ENCODE measurements at places on chromosomes 4 and X. TPM values are rescaled to one million over a fixed set of nuclear protein-coding genes. Genes with fewer than 3 reads are reported as not detected.
A peak's percentile ranks its signal among the peaks of the same experiment; 100 is the strongest.

- no peak for DNase-seq
Observed at GRCh38 chr4:78047366-78047765, 9.8 kb upstream of the FRAS1 start.

DNA sequence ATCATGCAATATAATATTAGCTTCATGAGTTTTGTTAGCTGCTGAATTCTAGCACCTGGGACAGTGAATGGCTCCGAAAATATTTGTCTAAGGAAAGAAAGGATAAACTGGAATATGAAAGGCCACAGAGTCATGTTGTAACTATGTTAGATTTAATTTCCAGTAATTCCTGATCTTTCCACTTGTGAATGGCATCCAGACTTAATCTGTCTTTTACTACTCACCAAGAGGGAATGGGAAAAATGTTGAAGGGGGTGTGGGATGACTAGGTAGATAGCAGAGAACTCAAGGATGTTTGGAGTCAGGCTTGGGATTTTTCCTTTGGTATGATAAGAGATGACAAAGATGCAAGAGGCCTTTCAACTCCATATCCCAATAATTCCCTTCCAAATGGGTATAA, 9.4 kb downstream of the ADH6 start:
- no peak for DNase-seq

GRCh38 chr4:139401368-139401767, 52.6 kb upstream of the RAB33B start:
- no peak for DNase-seq

The TAF7L gene
- not detected for total RNA-seq

DNA sequence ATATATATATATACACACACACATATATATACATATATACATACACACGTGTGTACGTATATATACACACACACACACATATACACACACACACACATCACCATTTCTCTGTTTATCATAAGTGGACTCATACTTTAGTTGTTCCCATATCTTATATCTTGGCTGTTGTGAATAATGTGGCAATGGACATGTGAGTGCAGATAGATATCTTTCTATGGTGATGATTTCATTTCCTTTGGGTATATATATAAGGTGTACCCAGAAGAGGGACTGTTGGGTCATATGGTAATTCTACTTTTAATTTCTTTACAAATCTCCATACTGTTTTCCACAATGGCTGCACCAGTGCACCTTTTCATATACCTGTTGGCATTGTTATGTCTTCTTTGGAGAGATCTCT, 105.9 kb downstream of the LARP1B start:
- DNase-seq: no peak

DNA sequence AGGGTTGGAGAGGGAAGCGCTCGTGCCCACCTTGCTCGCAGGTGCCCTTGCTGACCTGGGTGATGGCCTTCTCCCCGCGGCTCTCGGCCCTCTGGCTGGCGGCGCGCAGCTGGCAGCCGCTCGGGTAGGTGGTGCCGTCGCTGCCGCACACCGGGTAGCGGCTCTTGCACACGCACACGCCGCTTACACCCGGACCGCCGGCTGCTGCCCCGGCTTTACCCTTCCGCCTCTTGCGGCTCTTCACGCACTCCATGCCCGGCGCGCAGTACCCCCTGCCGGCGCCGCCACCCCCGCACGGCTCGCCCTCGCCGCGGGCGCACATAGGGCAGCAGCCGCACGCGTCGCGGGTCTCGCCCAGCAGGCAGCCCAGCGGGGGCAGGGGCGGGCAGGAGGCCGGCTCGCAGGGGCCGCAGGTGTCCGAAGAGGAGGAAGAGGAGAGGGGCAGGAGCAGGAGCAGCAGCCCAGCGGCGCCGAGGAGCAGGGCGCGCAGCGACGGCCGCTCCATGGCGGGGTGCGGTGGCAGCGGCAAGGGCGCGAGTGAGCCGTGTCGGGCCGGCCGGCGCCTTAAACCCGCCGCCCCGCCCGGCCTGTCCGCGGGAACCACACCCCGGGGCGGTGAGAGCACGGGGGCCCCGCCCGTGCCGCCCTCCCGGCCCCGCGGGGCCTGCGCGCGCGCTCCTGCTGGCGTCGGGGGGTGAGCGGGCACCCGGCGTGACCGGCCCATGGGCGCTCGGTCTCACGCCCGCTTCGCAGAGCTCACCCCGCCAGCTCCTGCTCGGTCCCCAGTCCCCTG, at the start of gene IGFBP7:
TSS of gene IGFBP7 (minus strand) at position 539 of the 793 bp plus-strand sequence. CDS start at position 505, 34 bp downstream.
- DNase-seq: peak; percentile 81

DNA sequence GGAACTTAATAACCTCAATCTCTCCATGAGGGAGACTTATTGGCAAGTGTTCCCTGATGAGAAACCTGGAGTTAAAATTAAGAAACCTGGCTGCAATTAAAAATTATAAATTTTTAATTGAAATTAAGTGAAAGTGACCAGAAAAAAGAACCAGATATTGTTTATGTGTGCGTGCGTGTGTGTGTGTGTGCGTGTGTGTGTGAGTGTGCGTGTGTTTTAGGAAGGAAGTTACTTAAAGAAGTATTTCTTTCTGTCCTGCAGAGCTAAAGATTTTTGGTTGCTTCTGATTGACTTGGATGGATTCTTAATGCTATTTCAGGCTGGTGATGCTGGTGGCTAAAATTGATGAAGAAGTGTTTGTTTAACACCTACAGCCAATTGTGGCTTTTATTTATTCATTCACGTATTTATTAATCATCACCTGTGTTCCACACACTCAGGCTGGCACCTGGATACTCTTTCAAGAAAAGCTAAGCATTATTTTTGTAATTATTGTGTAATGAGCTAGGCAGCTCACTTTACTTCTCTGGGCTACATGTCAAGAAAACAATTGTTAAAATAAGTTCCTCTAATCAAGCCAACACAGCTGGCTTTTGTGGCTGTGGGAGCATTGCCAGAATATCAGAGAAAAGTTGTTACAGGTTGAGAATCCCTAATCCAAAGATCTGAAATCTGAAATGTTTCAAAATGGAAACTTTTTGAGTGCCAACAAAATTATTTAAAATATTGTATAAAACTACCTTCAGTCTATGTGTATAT, 68.5 kb downstream of the CEP44 start:
- no peak for DNase-seq

GRCh38 chrX:39773923-39774773, 323.6 kb downstream of the BCOR start:
- DNase-seq: no peak

DNA sequence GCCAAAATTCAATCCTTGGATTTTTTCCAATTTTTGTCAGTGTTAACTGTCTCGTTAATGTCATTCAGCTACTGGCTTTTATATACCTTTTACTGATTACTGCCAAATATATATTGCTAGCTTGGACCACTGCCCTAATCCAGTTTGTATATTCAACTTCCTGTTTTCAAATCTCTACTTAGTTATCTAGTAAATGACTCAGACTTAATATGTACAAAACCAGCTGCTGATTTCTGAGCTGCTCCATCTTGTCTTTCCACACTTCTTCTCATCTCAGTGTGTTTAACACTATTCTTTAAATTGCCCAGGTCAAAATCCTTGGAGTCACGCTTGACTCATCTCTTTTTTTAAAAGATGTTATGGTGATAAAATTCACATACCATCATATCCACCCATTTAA, 1196.7 kb downstream of the RAPGEF2 start:
- DNase-seq: no peak

DNA sequence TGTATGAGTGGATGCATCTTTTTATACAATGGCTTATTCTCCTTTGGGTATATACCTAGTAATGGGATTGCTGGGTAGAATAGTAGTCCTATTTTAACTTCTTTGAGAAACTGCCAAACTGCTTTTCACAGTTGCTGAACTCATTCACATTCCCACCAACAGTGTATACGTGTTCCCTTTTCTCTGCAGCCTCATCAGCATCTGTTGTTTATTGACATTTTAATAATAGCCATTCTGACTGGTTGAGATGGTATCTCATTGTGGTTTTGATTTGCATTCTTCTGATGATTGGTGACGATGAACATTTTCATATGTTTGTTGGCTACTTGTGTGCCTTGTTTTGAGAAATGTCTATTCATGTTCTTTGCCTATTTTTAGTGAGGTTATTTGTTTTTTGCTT, 687.0 kb upstream of the EPHA5 start:
- no peak for DNase-seq

The DMP1 gene
- not detected for total RNA-seq

- DNase-seq: no peak
Observed at GRCh38 chrX:79153348-79153747, 8.9 kb downstream of the GPR174 start.

DNA sequence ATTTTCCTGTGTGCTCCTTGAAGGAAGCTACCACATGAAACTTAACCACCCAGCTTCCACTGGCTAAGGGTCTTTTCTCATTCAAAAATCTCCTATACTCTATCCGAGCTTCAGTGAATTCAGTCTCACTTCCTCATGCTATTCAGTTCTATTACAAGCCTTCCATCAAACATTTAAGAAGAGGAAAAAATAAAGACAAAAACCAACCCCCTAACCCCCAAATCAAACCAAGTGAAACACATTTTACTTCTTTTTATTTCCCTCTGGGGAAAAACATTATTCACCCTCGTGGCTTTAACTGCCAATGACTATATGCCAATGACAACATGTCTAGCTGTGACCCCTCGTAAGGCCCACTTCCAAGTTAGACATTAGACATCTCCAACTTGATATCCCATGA, 16.2 kb upstream of the WDR19 start:
- DNase-seq: no peak

Measured in Right ventricle myocardium superior (tissue), 1 donor.